ENCODE measurements at places on chromosomes 6 and 20.

- no peak for DNase-seq
These were observed 256.3 kb downstream of the OGFRL1 start for GRCh38 chr6:71544906-71545305.

GRCh38 chr6:39182604-39183003, 46.7 kb downstream of the KCNK5 start:
- no peak for DNase-seq

- no peak for DNase-seq
These were observed 10.3 kb upstream of the CAPN11 start for GRCh38 chr6:44148306-44148705.

- no peak for DNase-seq
These were observed 123.6 kb downstream of the LCA5 start for GRCh38 chr6:79413562-79414002.

DNA sequence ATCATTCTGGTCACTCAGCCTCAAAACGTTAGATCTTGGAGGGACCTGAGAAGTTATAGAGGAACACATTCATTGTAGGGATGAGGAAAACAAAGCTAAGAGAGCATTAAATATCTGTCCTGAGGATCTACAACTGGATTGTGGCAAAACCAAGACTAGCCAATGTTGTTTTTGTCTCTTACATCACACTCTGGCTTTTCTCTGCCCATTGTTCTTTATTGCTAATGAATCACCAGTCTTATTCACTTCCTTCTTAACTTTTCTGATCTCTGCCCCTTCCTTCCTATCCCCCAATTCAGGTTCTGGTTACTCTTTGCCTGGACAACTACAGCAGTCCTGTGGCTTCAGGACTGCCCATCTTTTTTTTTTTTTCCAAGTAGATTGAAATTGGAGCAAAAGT, 57.0 kb upstream of the PREP start:
- no peak for DNase-seq

GRCh38 chr20:615514-615913, 5.4 kb upstream of the TCF15 start:
- DNase-seq: no peak

DNA sequence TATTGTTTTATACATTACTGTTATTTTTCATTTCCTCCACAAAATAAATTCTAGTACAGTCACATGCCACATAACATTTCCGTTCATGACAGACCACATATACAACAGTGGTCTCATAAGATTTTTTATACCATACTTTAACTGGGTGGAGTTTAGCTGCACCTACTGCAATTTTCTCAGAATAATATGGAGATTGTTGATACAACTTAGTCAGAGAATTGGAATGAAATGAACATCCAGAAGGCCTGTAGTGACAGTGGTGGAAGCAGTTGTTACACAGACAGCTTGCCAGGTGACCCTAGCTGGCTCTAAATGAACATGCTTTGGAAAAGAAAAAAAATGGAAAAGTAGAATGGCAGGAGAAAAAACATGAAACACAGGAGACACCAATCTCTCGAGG, 183.2 kb upstream of the TCF21 start:
- no peak for DNase-seq

GRCh38 chr6:20279608-20280287, 67.5 kb upstream of the MBOAT1 start:
- no peak for DNase-seq

GRCh38 chr20:32069711-32070110, 17.7 kb downstream of the HCK start:
- no peak for DNase-seq

DNA sequence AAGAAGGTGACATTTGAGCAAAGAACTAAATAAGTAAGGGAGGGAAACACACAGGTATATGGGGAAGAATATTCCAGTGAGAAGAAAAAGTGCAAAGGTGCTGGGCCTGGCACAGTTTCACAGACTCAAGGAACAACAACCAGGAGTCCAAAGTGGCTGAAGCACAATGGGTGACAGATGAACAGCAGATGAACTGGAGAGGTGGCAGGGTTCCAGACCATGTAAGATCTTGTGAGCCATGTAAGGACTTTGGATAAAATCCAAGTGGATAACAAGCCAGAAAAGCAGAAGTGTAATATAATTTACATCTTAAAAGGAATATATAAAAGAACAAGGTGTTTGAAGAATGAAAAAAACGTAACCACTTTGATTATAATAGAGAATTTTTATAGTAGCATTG, 87.9 kb downstream of the MMS22L start:
- DNase-seq: no peak

GRCh38 chr6:12371641-12372146, 81.5 kb downstream of the EDN1 start:
- no peak for DNase-seq

GRCh38 chr20:59992526-59993084, 34.4 kb downstream of the CDH26 start:
- DNase-seq: no peak

- DNase-seq: no peak
These were observed 59.8 kb downstream of the IGF2R start for GRCh38 chr6:160028487-160029275.

DNA sequence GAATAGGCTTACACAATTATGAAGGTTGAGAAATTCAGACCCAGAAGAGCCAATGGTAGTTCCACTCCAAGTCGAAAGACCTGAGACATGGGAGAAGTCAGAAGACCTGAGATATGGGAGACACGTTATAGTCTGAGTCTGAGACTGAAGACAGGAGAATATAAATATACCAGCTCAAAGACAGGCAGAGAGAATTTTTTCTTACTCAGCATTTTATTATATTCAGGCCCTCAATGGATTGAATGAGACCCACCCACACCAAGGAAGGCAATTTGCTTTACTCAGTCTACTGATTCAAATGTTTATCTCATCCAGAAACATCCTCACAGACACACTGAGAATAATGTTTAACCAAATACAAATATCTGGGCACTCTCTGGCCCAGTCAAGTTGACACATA, 693.5 kb downstream of the HDGFL1 start:
- DNase-seq: no peak

DNA sequence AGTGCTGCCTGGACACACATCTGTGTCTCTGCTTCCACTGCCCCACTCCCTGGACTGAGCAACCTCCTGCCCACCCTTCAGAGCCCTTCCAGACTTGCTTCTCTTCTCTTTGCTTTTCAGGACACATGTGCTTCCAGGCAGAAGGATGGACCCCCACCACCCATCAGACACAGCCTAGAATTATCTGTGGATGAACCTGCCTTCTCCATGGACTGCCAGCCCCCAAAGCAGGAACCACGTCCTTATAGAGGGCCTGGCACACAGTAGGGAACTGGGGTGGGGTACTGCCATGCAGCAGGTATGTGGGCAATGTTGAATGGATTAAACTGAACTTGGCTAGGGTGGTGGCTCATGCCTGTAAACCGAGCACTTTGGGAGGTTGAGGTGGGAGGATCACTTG, 3.6 kb downstream of the KIAA1755 start:
- DNase-seq: no peak

DNA sequence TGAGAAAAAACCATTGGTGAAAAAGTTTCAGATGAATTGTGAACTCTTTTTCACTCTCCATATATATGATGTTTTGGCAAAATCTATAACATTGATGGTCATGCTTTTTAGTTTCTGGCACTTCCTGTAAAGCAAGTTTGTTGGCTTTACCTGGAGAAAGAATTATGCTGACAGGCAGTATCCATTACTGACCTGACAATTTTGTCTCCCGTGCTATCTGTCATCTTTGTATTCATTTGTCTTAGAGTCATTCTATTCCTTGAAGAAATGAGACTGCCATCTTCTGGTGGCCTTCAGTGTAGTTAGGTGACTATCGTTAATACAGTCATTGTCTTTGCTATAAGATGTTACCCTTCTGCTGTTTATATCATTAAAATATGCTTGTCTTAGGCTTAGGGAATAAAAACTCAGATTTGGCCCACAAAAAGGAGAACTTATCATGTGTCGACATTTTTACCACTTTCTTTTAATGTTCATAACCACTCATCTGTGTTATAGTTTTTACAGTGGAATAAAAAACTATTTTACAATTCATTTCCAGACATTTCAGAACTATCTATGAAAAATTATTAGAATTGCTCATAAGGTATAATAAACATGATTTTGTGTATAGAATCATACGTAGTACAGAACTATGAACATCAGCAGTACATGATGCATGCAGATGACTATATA, 707.0 kb downstream of the EPM2A start:
- DNase-seq: peak; percentile 6

DNA sequence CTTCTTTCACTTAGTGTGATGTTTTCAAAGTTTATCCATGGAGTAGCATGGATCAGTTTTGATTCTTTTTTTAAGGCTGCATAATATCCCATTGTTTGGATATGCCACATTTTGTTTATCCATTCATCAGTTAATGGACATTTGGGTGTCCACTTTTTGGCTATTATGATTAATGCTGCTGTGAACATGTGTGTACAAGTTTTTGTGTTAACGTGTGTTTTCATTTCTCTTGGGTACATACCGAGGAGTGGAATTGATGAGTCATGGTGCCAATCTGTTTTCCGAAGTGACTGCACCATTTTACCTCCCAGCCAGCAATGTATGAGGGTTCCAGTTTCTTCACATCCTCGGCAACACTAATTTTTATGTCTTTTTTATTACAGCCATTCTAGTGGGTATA, 78.4 kb upstream of the CCDC28A start:
- no peak for DNase-seq

- DNase-seq: peak; percentile 50
These were observed 238.5 kb downstream of the GMPR start for GRCh38 chr6:16476861-16477260.

DNA sequence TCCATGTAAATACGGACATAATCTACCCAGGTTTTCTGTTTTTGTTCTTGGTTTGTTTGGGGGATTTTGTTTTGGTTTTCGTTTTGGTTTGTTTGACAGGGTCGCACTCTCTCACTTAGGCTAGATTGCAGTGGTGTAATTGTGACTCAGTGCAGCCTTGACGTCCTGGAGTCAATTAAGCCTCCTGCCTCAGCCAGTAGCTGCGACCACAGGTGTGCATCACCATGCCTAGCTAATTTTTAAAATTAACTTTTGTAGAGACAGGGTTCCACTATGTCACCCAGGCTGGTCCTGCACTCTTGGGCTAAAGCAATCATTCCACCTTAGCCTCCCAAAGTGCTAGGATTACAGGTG, 37.8 kb upstream of the EYA4 start:
- no peak for DNase-seq

GRCh38 chr6:140043357-140043756, 668.9 kb upstream of the CITED2 start:
- DNase-seq: no peak

GRCh38 chr6:89657445-89658158, 19.1 kb upstream of the LYRM2 start:
- no peak for DNase-seq

DNA sequence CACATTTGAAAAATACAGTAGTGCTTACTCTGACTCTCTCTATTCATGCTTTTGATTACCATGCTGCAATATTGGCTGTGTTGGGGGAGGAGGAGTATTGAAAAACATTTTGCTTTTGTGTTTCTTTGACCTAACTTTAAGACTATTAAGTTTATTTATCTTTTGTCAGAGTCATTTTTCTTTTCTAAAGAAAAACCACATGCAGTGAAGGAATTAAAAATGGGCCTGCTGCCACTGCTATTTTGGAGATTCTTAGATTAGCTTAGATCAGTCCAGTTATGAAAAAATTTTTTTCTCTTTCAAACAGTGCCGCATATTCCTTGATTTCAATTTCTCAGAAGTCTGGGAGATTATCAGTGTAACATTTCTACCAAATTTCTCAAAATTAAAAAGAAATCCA, 36.1 kb downstream of the BCKDHB start:
- DNase-seq: no peak

DNA sequence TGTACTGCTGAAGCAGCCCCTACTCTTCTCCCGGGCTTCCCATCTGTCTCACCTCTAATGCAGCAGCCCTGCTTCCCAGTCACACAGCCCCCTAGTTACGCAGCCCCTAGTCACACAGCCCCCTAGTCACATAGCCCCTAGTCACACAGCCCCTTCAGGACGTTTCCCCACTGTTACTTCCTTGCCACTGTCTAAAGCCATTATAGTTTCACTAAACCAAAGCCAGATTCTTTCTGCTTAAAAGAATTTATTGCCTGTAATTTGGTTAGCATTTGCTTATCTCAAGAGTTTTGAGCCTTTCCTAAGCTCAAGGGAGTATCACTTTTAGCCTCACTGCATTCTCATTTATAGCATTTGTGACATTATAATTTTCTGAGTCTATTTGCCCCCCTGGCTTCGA, 127.9 kb downstream of the LMBRD1 start:
- DNase-seq: no peak

GRCh38 chr6:130148181-130148580, 74.6 kb downstream of the SAMD3 start:
- DNase-seq: peak; percentile 33

GRCh38 chr20:53202777-53203176, 230.6 kb downstream of the TSHZ2 start:
- DNase-seq: no peak

GRCh38 chr6:23003671-23004467, 434.5 kb downstream of the HDGFL1 start:
- DNase-seq: no peak

DNA sequence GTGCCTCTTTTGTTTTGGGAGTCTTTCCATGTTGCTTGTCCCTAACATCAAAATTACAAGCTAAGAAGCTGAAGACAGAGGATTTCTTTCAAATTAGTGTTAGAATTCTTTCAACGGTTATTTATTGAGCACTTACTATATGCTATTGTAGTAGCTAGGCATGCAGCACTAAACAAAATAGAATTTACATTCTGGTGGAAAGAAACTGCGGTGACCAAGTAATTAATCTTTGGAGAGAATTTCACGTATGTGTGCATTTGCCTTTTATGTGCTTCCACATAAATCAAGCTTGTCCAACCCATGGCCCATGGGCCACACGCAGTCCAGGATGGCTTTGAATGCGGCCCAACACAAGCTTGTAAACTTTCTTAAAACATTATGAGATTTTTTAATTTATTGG, 33.0 kb upstream of the DUSP22 start:
- no peak for DNase-seq

DNA sequence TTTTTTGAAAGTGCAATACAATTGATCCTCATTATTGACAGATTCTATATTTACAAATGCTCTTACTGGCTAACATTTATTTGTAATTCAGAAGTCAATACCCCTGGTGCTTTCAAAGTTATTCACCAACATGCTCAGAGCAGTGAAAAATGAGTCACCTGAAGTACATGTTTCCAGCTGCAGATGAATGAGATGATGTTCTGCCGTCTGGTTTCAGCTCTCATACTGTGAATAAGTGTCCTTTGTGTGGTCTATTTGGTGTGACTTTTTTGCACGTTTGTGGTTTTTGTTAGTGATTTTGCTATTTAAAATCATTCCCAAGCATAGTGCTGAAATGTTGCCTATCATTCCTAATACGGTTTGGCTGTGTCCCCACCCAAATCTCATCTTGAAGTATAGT, 22.3 kb upstream of the EYA4 start:
- DNase-seq: no peak

- DNase-seq: no peak
These were observed 10.5 kb upstream of the SRXN1 start for GRCh38 chr20:663315-664090.

- DNase-seq: no peak
These were observed 88.1 kb downstream of the RSPH3 start for GRCh38 chr6:158911746-158912480.
